ENCODE measurements at places on chromosomes 5 and 9.

DNA sequence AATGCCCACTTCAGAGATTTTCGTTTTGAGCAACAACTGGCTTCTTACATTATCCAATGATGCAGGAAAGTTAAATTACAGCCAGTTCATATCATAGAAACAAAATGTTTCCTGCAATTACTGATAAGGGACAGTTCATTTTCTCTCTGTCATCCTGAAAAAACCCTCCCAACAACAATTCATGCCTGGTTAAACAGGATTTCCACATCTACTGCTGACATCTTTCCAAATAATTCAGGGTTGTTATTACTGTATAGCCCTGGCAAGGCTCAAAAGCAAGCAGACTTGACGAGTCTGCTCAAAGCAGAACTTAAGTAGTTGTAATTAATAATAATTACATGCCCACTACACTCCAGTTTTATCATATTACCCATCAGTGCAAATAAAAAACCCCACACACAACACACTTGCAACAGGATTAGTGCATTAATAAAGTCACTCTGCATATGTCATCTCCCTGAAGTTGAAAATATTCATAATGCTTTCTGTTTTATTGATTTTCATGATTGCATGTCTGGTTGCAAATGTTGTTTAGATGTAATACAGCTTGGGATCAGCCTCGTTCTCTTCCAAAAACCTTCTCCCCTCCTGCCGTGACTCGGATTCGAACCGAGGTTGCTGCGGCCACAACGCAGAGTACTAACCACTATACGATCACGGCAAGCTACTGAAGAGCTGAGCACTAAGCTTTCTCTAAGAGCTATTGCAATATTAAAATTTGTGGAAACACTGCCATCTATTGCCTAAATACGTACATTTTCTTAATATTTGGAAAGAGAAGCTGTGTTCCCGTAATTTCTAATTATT is 119.6 kb upstream of the NFIB start:
- no peak for DNase-seq

- DNase-seq = no peak
Observed at GRCh38 chr5:179273441-179274145, 71.7 kb downstream of the ADAMTS2 start.

- no peak for DNase-seq
Observed at GRCh38 chr9:121527371-121527770, 27.7 kb upstream of the GGTA1 start.

DNA sequence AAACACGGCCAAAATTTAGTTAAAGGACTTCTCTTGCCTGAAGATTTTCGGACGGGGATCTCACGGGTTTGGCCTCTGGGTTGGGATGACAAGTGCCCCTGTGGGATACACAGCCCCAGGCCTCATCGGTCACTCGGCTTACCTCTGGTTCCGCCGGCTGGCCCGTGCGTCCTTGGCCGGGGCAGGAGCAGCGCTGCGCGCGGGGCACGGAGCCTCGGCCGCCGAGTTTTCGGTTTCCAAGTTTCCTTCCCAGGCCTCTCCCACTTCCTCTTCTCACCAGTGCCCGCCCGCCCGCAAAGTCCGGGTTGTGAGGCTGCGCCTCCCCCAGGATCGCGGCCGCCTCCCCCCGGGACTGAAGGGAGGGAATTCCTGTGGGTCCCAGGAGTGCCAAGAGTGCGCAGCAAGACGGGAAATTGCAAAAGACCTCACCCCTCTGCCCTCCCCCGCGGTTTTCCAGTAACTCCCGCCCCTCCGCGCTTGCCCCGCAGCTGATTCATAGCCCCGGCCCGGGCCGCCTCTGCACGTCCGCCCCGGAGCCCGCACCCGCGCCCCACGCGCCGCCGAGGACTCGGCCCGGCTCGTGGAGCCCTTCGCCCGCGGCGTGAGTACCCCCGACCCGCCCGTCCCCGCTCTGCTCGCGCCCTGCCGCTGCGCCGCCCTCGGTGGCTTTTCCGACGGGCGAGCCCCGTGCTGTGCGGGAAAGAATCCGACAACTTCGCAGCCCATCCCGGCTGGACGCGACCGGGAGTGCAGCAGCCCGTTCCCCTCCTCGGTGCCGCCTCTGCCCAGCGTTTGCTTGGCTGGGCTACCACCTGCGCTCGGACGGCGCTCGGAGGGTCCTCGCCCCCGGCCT is at the start of gene OSMR:
Gene OSMR (plus strand): TSS at position 487 of the 853 bp plus-strand sequence. CDS start 23,033 bp downstream, outside the sequence.
- DNase-seq = no peak

- no peak for DNase-seq
Observed at GRCh38 chr9:126938327-126938726, 23.7 kb downstream of the RALGPS1 start.

- no peak for DNase-seq
Observed at GRCh38 chr5:134511796-134512660, 13.4 kb upstream of the JADE2 start.

- DNase-seq = no peak
Observed at GRCh38 chr5:157282150-157282549, 16.2 kb downstream of the CYFIP2 start.

- no peak for DNase-seq
Observed at GRCh38 chr5:68320413-68320986, 104.9 kb downstream of the PIK3R1 start.

DNA sequence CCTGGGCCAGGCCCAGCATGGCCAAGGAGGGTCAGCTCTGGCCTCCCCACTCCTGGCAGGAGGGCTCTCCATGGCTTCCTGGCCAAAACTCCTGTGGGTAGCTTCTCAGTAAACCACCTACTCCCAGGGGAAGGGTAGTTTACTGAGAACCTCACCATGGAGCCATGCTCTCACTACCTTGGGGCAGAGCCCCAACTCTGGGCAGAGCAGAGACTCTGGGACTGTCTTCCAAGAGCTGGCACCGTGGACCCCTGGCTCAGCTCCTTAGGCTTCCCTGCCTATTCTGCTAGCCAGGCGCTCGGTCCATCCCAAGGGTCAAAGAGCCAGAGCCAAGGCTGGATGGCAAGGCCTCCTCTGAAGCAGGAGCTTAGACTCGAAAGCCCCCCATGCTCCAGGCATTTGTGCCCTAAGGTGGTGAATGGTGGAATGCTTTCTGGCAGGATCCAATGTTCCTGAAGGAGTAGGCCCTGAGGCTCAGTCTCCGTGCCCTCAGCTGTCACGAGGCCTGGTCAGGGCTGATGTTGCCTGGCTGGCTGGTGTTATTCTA is 19.6 kb downstream of the TCF7 start:
- DNase-seq = no peak

- DNase-seq = peak; percentile 13
Observed at GRCh38 chr5:56100439-56101176, 105.8 kb upstream of the IL6ST start.

DNA sequence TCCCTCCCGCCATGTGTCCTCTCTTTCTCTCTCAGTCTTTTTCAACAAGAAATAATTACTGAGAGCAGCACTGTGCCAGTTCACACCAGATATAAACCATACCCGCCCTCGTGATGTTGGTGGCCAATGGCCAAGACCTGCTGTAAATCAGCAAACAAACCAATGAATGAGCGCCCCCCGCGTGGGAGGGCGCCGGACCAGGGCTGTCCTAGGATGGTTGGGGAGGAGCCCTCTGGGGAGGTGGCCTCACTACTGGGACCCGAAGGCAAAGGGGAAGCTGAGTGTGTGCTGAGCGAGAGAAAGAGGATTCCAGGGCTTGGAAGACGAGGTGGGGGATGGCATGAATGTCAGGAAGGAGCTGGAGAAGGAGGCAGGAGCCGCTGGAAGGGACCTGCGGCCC is 51.2 kb upstream of the BARHL1 start:
- no peak for DNase-seq

- DNase-seq = no peak
Observed at GRCh38 chr5:610011-610743, 2.0 kb upstream of the CEP72 start.

GRCh38 chr5:10793785-10794184 is 32.8 kb upstream of the DAP start:
- no peak for DNase-seq

- DNase-seq = no peak
Observed at GRCh38 chr5:115170134-115170928, 623 bp upstream of the TRIM36 start.

DNA sequence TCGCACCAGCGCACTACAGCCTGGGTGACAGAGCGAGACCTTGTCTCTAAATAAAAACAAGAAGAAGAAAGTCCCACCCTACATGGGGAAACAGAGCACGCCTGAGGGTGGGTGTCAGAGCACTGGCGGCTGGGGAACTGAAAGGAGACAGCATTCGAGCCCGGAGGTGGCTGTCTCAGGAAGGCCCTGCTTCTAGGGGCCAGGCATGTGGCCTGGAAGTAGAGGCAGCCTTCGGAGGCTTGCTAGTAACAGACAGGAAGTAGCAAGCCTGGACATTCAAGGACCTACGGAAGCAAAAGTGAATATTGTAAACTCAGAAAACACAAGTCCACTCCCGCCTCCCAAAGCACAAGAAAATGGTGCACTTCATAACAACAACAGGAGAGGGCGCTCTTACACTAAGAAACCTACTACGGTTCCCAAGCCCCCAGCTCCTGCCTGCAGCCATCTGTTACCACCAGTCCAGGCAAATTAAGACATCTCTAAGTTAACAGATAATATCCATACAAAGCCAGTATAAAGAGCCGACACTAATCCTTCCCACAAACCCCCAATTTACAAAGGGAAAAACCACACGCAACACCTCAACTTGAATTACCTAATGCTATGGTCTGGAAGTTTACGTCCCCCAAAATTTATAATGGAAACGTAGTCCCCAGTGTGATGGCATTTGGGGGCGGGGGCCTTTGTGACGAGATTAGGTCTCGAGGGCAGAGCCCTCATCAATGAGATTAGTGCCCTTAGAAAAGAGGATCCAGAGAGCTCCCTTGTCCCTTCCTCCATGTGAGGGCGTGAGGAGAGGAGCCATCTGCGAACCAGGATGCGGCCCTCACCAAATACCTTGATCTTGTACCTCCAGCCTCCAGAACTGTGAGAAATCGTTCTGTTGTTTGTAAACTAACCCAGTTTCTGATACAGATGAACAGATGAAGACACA is 7.7 kb downstream of the RASGEF1C start:
- no peak for DNase-seq

DNA sequence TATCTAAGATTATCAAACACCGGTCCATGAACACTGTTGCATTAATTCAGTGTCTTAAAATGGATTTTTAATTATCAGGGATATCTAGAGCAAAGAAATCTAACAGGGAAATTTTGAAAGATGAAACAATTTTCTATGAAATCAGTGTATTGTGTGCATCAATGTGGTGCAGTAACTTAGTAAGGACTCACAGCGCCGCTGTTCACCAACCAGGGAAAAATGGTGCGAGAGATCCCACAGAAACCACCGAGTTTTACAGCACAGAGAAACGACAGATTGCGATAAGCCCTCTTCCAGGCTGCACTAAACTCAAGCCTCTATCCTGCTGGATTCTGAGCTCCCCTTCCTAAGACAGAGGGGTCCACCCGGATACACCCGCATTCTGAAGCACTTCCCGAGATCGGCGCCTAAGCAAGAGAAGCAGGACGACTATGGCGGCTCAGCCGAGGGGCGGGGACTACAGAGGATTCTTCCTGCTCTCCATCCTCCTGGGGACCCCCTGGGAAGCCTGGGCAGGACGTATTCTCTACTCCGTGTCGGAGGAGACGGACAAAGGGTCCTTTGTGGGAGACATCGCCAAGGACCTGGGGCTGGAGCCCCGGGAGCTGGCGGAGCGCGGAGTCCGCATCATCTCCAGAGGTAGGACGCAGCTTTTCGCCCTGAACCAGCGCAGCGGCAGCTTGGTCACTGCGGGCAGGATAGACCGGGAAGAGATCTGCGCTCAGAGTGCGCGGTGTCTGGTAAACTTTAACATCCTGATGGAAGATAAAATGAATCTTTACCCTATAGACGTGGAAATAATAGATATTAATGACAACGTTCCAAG is at the start of gene PCDHGA7:
Gene PCDHGA7 (plus strand): TSS at position 274 of the 826 bp plus-strand sequence. CDS start 158 bp downstream, at position 432.
- DNase-seq = peak; percentile 10

DNA sequence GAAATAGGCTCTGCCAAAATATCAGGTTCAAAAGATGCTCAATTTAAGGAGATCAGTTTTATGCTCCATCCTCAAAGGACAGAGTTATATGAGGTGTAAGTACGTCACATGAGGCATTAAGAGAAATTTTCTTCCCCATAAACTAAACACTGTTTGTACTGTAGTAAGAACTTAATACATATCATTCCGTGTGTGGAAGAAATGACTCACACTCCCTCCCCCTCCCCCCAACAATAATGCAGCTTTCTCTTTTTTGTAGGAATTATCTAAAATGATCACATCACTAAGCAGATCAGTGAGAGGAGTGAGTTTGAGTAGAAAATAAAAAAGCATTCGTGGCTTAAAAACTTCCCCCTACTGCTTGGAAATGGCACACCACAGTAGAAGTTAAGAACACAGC is 2.2 kb downstream of the CDH12 start:
- no peak for DNase-seq

GRCh38 chr5:137313526-137314175 is 185.5 kb downstream of the SPOCK1 start:
- DNase-seq = no peak

DNA sequence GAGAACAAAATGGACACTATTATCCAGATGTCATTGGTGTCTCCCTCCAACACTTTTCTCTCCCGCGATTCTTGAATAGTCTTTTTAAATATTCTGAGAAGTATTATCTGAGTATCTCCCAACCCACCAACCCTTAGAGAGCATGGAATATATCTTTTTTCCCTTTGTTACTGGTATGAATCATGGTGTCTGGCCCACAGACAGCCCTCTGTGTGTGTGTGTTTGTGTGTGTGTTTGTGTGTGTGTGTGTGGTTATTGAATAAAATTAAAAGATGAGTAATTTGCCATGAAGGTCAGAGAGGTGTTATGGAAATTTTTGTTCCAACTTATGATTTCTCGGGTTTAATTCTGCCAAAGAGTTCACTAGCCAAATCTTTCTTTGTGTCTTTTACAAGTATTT is 47.7 kb downstream of the CAMK4 start:
- DNase-seq = no peak

GRCh38 chr5:136769900-136770684 is 404.7 kb upstream of the TRPC7 start:
- DNase-seq = peak; percentile 29

DNA sequence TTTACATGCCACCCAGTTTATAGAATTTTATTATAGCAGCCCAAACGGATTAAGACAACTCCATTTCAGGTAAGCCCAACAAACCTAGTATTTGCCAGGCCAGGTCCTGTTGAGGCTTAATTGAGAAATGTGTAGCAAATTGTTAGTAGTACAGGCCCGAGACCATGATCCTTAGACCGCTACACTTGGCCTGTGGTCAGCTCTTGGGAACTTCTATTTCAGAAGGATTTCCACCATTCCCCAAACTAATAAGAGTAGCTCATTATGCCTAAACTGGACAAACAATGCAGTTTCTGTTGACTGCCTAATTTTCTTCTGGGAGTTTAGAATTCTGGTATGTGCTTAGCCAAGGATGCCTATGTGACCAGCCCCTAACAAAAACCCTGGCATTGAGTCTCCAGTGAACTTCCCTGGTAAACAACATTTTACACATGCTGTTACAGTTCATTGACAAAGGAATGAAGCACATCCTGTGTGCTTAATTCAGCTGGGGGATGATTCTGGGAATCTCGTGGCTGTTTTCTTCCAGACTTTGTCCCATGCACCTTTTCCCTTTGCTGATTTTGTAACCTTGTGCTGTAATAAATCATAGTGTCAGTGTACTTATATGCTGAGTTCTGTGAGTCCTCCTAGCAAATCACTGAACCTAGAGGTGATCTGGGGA is 5.6 kb upstream of the GPX3 start:
- no peak for DNase-seq

- no peak for DNase-seq
Observed at GRCh38 chr5:122599000-122599399, 175.9 kb upstream of the SNX2 start.
